WERI-Rb-1 (cell line): ENCODE measurements at places on chromosomes 11 and 22.

- DNase-seq, result no peak
Measured at GRCh38 chr11:118903204-118904015, 19.7 kb downstream of the CXCR5 start.

GRCh38 chr11:1125803-1126202 lies 31.9 kb upstream of the MUC5AC start:
- no peak for DNase-seq

GRCh38 chr11:48170241-48171233 lies 46.1 kb upstream of the OR4B1 start:
- DNase-seq, result no peak

DNA sequence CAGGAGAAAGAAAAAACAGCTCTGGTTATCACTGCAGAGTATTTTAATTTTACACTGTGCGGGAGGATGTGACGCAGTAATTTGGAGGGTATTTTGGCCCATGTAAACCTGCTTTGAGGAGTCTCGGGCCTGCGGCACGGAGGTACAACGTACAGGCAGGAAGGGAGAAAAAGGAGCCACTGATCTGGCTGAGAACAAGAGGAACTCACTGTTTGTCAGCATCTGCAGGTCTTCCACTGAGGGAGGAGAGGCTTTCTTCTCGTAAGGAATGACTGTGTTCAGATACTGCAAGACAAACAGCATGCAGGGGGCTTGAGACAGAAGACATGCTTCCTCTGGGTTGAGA lies 44.0 kb downstream of the FEZ1 start:
- no peak for DNase-seq

DNA sequence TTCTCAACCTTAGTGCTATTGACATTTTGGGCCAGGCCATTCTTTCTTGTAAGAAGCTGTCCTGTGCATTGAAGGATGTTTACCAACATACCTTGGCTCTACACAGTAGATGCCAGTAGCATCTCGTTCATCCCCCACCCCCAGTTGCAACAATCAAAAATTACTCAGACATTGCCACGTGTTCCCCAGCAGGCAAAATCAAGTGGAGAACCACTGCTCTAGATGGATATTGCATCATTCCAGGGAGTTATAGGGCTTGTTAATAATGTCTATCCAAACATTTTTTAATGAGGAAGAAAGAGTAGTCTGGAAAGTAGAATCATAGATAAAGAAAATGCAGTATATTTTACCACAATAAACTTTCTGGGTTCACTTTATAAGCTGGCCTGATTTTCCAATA lies 64.1 kb downstream of the PRMT3 start:
- DNase-seq, result no peak

DNA sequence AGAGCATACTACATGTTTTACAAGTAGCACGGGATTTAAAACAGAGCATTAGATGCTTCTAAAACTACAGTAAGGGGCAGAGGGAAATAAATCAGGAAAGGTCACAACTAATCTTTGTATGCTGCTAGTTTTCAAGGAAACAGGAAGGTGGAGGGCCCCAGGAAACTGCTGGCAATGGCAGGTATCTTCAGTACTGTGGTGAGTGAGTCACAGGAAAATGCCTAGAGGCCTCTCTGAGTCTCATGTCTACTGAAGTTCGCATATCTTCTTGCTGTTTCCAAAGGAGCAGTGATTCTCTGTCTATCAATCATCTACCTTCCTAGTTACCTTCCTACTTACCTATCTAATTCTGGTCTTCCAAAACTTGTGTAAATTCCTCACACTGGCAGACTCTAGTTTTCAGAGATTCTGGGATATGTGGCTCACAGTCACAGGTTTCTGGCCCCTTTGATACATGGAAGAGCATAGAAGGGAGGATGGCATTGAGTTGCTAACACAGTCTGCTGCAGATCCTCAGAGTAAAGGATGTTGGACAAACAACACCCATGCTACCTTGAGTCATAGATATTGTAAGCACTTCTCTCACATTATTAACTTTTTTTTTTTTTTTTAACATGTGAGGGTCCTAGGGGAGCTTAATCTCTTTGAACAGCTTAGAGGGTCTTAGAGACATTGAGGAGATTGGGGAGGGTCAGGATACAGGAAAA lies 58.8 kb upstream of the SYN3 start:
- no peak for DNase-seq

DNA sequence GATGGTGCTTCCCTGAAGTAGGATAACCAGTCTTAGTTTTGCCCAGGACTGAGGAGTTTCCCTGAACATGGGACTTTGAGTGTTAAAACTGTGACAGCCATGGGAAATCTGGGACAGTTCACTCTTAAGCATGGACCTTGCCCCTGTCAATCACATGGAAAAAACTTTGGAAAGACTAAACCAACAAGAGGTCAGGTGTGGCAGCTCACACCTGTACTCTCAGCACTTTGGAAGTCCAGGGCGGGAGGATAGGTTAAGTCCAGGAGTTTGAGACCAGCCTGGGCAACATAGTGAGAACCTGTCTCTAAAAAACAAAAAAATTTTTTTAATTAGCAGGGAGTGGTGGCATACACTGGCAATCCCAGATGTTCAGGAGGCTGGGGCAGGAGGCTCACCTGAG lies 3.3 kb upstream of the AMBRA1 start:
- no peak for DNase-seq

GRCh38 chr22:50524676-50525103 lies 708 bp downstream of the SCO2 start:
- no peak for DNase-seq

- no peak for DNase-seq
Measured at GRCh38 chr11:61056571-61056970, 45.7 kb upstream of the CD5 start.

- no peak for DNase-seq
Measured at GRCh38 chr11:113952588-113952987, 22.3 kb upstream of the HTR3A start.

DNA sequence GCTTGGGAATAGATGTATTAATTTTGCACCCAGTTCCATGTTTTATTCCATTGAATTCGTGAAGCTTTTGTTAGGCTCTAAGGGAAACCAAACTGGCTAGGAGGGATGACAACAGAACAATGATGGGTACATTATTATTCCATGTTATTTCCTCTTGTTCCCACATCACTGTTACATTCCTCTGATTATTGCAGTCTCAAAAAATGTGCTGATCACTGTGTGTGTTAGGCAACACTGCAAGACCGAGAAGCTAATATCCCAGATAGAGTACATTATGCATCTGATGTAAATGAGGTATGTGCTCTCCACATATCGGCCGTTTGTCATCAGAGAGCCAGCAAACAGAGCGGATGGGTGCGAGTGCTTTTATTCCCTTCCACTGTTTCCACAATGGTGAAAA lies 327.9 kb downstream of the SOX6 start:
- no peak for DNase-seq
